ENCODE measurements at places on chromosomes 2 and 18.
A peak's percentile ranks its signal among the peaks of the same experiment; 100 is the strongest.

- DNase-seq: peak; percentile 82
Measured at GRCh38 chr2:202317080-202317857, 51.7 kb downstream of the NOP58 start.

DNA sequence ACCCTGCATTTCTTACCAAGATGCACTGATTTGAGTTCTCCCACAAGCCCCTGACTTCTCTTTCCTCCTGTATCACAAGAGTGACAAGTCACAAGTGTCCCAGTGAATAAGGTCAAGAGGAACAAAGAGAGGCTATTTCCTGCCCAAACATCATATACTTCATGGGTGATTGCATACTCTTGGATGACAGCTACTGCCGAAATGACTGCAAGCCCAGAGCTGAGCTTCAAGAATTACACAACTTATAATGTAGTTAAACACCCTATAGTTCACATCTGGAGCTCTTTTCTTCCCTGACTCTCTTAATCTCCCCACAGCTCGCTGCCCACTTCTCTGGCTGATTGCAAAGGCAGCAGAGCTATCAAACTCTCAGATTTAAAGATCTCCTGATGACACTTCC, 289.7 kb upstream of the PARD3B start:
- DNase-seq: no peak

DNA sequence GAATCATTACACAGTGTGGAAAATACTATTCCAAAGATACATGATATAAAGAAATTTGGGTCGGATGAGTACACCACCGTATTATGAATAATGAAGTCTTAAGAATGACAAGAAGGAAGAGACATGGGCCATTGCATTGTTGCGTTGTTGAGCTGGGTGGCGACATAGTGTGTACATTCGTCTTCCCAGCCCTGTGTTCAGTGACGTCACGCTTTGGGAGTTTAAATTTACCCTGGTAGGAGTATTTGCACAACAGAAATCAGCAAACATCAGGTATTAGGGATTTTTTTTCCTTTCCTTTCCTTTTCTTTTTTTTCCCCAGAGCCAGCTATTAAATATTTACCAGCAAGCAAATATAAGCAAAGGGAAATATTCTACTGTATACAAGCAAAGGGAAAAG, 347.2 kb upstream of the NETO1 start:
- no peak for DNase-seq

GRCh38 chr2:47177043-47177565, 22.0 kb upstream of the STPG4 start:
- DNase-seq: no peak

- DNase-seq: no peak
Measured at GRCh38 chr2:25358249-25358815, 16.6 kb upstream of the DNMT3A start.

GRCh38 chr2:168443818-168444217, 12.3 kb upstream of the CERS6 start:
- no peak for DNase-seq

DNA sequence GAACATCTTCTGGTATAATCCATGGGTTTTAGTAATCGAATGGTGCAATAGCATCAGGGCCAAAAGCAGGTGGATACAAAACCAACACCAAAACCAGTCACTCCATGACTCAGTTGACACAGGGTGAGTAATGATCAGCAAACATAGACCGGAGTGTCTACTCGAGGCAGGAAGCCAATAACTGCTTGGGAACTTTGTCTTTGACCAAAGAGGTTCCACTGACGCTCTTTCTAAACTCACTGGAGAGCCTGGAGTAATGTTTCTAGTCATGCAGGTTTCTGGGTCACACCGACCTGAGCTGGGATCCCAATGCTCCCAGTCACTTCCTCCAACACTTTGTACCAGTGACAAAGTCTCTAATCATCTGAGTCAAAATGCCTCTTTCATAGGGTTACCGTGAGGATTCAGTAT, 30.9 kb downstream of the MREG start:
- peak; percentile 67 for DNase-seq

GRCh38 chr2:137670111-137670510, 294.2 kb upstream of the HNMT start:
- DNase-seq: no peak

- no peak for DNase-seq
Measured at GRCh38 chr2:25090801-25091200, 48.9 kb downstream of the EFR3B start.

DNA sequence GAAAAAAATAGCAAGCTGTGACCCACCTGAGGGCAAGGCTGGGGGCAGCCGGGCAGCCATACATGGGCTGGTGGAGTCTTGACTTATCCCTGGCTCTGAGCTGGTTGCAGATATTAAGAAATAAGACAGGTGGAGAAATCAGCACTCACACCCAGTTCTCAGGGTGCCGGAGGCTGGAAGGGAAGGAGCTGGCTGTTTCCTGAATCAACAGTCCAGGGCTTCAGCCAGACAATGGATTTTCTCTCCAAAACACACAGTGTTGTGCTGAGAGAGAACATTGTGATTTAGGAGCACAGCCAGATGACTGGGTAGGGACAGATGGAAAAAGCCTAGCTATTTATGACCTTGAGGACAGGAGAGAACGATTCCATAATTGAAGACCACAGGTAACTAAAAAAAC, 208.8 kb downstream of the LDLRAD4 start:
- DNase-seq: no peak

- DNase-seq: no peak
Measured at GRCh38 chr2:86704459-86704971, 15.6 kb upstream of the RMND5A start.

- no peak for DNase-seq
Measured at GRCh38 chr2:98759338-98759737, 28.4 kb upstream of the MGAT4A start.

GRCh38 chr2:134314202-134314601, 60.3 kb downstream of the MGAT5 start:
- no peak for DNase-seq

Measured in ureter (tissue), 1 donor.